Left renal cortex interstitium (tissue), 4 donors: ENCODE measurements at places on chromosomes 5 and 9.

- no peak for DNase-seq
Observed at GRCh38 chr5:132873930-132874271, 433 bp downstream of the LEAP2 start.

DNA sequence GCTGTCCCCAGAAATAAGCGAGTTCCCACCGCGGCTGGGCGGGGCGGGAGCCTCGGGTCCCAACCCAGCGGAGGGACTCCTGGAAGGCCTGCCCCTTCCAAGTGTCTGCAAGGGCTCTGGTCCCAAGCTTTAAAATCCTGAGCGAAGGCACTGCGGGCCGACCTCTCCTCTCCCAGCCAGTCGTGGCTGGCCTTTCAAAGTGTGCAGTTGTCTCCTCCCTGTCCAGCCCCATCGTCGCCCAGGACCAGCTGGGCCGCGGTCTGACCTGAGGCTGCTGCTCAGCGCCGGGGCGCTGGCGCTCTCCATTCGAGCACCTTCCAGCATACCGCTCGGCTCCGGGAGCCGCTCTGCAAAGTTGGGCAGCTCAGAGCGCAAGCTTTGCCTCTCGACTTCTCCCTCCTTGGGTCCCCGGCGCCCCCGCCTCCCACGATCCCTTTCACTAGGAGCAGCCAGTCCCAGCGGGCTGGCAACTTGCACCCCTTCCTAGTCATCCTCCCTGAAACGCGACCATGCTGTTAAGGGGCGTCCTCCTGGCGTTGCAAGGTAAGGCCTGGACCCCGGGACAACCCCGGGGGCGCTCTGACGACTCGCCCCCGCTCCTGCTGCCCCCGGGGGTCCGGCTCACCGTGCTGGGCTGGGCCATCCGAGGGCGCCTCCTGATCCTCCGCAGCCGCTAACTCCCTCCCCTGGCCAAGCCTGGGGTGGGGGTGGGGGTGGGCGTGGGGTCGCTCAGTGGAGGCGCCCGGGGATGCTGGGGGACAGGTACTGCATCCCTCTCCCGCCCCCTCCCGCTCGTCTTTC lies at the start of gene MAMDC2:
Gene MAMDC2, plus strand, starts transcription at position 160 of the 801 bp plus-strand sequence. Its CDS starts 350 bp downstream, at position 510.
- DNase-seq: peak; percentile 18

GRCh38 chr9:18971404-18971803 lies 61.6 kb downstream of the SAXO1 start:
- DNase-seq: no peak

- DNase-seq: no peak
Observed at GRCh38 chr9:127550282-127550681, 61.8 kb upstream of the STXBP1 start.
